ENCODE measurements at places on chromosomes 12 and 14. TPM values are rescaled to one million over a fixed set of nuclear protein-coding genes. Genes with fewer than 3 reads are reported as not detected.

GRCh38 chr12:8589679-8590078 is 23.0 kb downstream of the AICDA start:
- DNase-seq = no peak

DNA sequence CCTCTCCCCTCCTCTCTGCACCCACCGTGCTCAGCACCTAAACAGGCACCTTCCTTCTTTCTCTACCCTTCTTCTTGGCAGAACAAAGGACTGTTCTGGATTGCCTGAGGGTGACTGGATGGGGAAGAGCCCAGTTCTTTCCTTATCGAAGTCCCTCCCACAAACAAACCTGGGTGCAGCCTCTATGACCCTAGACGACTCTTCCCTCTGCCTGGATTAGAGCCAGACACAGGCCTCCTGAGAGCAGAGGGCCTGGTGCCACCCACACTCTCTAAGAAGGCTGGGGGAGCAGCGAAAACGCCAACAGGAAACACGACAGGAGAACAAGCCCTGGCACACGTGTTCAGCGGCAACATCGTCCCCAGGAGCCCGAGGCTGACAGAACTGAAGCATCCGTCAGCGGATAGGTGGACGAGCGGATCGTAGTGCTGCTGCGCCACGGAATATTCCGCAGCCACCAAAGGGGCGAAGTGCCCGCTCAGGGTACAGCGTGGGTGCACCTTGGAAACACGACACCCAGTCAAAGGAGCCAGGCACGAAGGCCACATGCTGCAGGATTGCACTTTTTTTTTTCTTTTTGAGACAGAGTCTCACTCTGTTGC is 38.0 kb downstream of the RIMBP2 start:
- no peak for DNase-seq

GRCh38 chr14:95645389-95645996 is 40.7 kb upstream of the TCL1B start:
- DNase-seq = no peak

DNA sequence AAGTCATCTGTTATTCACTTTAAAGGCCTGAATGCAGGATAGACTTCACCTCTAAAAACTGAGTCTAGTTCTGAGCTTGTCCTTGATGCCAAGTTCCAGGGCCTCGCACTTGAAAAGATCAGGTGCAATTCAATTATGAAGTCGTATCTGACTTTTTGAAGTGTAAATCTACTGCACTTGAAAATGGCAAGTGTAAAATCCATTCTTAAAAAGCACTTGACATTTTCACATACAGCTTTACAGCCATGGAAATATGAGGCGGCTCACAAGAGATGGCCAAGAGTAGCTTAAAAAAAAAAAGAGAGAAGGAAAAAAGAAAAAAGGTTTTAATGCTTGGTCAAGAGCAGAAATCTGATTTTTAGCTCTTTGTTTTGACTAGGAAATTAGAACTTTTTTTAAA is 172.5 kb downstream of the GXYLT1 start:
- no peak for DNase-seq

Gene ZFHX2
- 0.82 TPM for total RNA-seq

Gene COL2A1
- total RNA-seq = 8.7 TPM
